ENCODE measurements at places on chromosomes 1 and 21.
A peak's percentile ranks its signal among the peaks of the same experiment; 100 is the strongest.

GRCh38 chr1:155085504-155086127 is 7.0 kb downstream of the EFNA3 start:
- DNase-seq, result peak; percentile 50

GRCh38 chr1:5099558-5099957 is 445.1 kb downstream of the AJAP1 start:
- DNase-seq, result no peak

GRCh38 chr21:15005391-15005790 is 59.4 kb downstream of the NRIP1 start:
- DNase-seq, result no peak

DNA sequence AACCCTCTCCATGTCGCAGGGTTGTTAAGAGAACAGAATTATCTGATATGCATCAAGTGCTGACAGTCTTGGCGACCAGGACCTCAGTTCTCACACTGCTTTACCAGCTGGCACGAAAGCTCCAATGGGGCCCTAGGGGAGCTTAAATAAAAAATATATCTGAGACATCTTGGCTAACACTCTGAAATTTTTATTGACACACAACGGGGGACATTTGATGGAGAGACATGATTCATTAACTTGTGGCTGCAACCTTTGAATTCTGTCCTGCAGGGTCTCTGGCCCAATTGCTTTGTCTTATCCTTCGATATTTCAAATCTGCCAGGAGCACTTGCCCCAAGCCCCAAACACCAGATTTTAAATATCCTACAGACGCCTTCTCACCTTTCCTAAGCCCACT is 567.0 kb downstream of the AJAP1 start:
- DNase-seq, result no peak

- DNase-seq, result no peak
These were observed 66.3 kb downstream of the CACHD1 start for GRCh38 chr1:64535938-64536835.

- DNase-seq, result no peak
These were observed 467.5 kb downstream of the SMYD3 start for GRCh38 chr1:246039584-246039983.

GRCh38 chr1:118767971-118768370 is 220.2 kb downstream of the TBX15 start:
- DNase-seq, result no peak

DNA sequence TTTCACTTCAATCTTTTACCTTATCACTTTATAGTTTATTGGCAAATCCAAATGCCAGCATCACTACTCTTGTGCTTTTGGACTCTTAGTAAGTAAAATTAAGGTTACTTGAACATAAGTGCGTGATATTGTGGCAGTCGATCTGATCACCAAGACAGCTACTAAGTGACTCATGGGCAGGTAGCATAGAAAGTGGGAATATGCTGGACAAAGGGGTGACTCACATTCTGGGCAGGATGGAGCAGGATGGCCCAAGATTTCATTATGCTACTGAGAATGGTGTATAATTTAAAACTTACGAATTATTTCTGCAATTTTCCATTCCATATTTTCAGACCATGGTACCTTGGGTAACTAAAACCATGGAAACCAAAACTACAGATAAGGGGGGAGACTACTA is 120.2 kb downstream of the ROR1 start:
- no peak for DNase-seq

DNA sequence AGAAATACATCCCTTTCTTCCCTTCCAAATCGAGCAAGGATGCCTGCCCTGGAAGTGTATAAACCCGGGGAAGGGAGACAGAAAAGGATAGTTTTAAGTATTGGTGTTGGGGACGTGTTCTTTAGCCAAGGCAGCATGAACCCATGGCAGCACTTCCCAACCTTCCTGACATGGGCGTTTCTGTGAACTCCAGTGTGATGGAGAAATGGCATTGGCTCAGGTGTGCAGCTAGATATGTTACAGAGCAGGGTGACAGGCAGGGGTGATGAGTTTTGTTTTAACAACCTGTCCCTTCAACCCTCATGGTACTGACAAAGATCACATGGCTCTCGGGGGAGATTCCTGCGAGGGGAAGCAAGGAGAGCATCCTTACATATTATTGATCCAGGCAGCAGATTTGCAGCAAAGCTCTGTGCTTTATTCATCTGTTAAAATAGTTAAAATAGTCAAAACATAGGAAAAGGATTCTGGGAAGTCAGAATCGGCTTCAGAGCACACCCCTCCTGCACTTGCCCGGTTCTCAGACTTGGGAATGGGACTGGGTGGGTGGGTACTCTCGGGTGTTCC is 4.0 kb downstream of the MX1 start:
- no peak for DNase-seq

DNA sequence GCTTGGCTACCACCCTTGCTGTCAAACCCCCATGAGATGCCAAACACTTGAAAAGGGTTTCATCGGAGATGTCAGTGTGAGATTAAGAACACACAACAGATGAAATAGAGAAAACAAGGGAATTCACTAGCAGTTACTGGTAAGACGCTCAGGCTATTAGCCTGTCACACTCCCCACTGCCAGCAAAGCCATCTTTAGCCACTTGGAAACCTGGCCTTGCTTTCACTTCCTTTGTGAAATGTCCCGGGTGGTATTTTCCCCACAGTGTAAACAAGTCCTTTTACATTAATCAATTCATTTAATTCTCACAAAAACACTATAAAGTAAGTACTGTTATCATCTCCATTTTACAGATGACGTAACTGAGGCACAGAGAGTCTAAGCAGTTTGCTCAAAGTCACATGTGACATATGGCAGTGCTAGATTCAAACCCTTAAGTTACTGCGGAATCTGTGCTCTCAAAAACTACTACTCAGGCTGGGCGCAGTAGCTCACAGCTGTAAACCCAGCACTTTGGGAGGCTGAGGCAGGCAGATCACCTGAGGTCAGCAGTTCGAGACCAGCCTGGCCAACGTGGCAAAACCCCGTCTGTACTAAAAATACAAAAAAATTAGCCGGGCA is 32.7 kb upstream of the KHDRBS1 start:
- DNase-seq, result no peak

DNA sequence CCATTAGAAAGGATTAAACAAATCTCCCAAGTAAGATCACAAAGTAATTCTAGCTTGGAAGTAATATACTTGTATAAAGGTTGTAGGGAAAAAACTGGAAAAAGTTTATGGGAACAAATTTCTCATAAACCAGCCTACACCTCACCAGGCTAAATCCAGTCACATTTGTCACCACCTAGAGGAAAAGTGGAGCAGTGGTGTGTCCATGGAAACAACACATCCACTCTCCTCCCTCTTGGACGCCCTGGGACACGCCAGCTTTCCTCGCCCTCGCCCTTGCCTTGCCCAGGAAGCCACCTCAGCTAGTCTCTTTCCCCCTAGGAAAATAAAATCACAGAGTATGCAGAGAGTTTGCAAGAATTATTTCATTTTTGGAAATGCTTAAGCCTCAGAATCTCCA is 2.2 kb downstream of the PALMD start:
- DNase-seq, result no peak

DNA sequence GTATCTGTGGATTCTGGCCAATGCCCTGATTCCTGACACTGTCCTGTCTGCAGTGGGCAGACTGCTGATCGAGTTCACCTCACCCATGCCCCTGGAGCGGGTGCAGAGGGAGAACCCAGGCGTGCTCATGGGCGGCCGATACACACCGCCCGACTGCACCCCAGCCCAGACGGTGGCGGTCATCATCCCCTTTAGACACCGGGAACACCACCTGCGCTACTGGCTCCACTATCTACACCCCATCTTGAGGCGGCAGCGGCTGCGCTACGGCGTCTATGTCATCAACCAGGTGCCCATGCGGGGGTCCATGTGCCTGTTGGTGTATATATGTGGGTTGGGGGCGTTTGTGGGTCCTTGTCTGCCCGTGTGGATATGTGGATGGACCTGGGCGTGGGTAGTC is 2.6 kb downstream of the B4GALT2 start:
- DNase-seq, result no peak

GRCh38 chr1:117237726-117238381 is 27.1 kb upstream of the VTCN1 start:
- no peak for DNase-seq

GRCh38 chr1:41800311-41800829 is 118.4 kb downstream of the HIVEP3 start:
- DNase-seq, result no peak

DNA sequence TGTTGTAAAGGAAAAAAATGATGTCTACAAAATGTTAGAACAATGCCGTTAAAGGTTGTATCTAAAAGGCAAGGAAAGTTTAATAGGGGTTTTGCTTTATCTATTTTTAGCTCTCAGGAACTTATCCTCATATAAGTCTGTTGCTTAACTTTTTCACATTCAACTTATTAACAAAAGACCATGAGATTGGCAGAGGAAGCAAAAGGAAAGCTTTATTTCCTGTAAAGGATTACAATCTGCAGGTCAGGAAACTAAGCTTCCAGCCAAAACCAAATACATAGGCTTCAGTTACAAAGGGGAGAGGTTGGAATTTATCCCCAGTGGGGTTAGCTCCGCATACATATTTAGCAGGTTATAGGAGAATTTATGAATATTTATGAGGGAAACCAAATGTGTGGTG is 58.7 kb upstream of the KIAA1614 start:
- no peak for DNase-seq

DNA sequence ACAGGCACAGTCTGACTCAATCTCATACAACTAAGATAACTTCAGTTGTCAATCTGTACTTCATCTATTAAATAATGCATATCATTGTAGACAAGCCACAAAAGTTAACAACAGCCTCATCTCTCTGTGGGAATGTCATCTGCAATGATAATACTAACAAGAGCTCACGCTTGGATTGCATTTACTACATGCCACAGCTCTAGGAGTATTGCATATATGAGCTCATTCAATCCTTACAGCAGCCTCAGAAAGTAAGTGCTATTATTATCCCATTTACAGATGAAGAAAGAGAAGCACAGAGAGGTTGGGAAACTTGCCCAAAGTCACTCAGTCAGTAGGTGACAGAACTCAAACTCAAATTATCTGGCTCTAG is 105.7 kb upstream of the GUCA2B start:
- DNase-seq, result no peak

GRCh38 chr1:114719424-114719787 is 2.8 kb upstream of the NRAS start:
- no peak for DNase-seq

DNA sequence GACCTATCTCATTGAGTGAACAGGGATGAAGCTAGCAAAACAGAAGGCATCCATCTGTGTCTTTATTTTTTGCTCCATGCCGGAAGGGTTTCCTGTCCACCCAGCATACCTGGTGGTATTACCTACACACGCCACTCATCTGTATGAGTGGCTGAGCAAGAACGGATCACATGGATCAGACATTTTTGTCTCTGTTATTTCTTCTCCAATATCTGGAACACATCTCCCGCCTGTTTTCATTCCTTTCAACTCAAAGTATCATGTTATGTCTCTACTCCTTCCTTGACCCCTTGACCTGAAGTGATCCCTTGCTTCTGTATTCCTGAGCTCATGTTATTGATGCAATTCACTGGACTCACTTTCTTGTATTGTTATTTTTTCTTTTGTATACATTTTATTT is 24.7 kb downstream of the ADAMTS1 start:
- DNase-seq, result no peak

- DNase-seq, result no peak
These were observed 39.5 kb downstream of the IER5 start for GRCh38 chr1:181127898-181128453.

DNA sequence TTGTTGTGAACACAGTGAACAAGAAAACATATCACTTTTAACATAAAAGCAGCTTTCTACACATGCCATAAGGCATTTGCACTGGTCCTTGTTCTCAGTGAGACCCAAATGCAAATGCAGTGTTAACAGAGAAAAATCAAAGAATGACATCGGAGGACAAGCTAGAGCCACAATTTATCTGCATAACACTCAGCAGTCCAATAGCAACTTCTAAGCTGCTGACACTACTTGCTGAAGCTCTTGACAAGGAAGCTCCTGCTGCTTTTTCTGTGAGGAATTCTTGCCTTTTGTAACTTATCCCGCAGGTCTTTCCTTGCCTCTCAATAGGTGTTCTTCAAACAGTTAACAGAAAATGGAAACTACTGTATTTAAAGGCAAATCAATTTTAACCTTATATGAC is 34.7 kb downstream of the USH2A start:
- DNase-seq, result no peak

- no peak for DNase-seq
These were observed 59.5 kb downstream of the AGPAT3 start for GRCh38 chr21:43924421-43925095.

GRCh38 chr1:185267301-185267700 is 49.7 kb downstream of the IVNS1ABP start:
- no peak for DNase-seq

DNA sequence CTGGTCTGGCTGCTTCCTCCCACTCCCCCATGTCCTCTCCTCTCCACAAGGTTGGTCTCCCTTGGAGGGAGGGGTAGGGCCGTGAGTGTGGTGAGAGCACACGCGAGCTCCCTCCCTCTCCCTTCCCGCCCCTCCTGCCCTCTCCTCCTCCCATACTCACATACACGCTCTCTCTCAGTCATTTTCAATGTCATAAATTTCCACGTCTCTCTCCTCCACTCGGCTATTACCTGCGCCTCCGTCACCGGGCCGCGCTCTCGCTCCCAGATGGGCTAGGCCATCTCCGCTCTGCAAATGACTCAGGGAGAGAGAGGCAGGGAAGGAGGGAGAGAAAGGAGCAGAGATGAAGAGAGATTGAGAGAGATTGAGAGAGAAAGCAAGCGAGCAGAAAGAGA is 36.7 kb upstream of the DMBX1 start:
- DNase-seq, result no peak

Data from stimulated activated CD4-positive, alpha-beta T cell treated with anti-CD3 and anti-CD28 coated beads, TNF-alpha, amount 100 ng/mL, for 48 hours (primary cell).